Nucleus accumbens (tissue), 56 donors: ENCODE measurements at places on chromosomes 11 and 22.

DNA sequence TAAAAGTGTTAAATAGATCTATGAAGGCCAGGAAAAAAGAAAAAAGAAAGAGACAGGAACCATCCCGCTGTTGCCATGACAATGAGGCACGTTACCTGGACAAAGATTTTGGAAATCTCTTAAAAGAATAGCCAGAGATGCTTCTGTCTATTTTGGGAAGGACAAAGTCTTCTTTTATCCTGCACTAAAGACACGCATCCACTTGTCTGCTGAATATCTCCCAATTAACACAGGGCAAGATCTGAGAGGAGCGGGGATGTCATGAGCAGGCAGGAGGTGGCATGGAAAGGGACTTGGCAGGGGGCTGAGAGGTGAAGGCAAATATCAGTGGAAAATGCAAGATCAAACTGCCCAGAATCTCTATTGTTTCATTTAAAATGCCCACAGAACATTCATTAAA is 153.8 kb upstream of the BLID start:
- DNase-seq = no peak

DNA sequence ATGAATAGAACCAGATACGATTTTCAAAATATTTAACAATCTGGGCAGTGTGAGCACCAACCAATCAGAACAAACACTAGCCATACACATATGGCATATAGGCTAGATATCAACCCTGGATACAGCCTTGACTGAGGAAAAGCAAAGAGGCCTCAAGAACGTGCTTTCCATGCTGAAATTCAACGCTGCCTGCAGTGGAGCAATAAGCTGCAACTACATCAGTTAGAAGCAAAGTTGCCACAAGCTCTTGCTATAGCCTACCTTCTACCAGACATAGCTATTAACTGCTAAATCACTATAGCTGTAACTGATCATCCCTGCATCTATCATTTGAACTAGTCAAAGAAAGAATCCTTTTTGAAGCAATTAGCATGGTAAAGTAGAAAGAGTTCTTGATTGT is 42.5 kb downstream of the DENND5A start:
- no peak for DNase-seq

GRCh38 chr22:22896601-22897000 is 9.0 kb downstream of the IGLL5 start:
- DNase-seq = no peak

DNA sequence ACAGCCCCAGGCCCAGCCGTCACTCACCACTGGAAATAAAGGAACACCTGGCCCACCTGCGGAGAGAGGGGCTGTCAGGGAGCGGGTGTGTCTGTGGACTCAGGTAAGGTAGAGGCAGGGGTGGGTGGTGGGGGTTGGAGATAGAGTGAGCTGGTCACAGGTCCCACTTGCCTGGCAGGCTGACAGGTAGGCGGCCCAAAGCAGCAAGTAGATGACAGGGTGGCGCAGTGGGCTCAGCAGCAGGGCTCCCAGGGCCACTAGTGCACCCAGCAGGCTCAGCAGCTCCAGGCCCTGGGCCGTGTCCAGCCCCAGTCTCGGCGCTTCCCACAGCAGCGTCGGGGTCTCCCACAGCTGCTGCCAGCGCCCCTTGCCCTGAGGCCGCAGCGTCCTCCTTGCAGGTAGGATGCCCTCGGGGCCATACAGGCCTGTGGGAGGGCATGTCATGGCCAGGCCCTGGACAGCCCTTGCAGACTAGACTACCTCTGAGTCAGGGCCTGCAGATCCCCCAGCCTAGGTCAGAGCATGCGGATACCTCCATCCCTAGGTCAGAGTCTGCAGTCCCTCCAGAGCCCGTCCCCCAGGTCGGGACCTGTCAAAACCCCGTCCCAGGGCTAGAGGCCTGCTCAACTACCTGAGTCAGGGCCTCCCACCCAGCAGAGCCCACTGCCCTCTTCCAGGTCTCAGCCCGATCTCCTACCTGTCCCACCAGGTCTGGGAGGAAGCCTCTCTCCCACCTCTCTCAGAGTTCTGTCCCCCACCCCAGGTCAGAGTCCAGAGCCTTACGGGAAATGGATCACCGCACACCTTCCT is 686 bp downstream of the LMF2 start:
- no peak for DNase-seq

DNA sequence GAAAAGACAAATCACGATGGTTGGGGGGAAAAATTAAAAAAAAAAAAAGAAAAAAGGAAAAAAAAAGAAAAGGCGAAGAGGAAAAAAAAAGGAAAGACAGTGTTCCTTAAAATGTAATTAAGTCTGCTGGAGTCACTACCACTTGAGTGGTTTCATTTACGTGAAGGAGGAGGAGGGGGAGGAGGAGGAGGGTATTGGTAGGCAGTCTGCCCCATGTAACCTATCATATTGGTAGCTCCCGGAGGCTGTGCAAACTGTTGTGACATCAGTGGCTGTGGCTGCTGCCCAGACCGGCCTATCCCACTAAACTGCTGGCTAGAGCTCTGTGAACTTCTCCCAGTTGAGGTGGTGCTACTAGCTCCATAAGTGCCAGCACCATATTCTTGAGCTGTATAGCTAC is 17.9 kb downstream of the KDELR3 start:
- no peak for DNase-seq

DNA sequence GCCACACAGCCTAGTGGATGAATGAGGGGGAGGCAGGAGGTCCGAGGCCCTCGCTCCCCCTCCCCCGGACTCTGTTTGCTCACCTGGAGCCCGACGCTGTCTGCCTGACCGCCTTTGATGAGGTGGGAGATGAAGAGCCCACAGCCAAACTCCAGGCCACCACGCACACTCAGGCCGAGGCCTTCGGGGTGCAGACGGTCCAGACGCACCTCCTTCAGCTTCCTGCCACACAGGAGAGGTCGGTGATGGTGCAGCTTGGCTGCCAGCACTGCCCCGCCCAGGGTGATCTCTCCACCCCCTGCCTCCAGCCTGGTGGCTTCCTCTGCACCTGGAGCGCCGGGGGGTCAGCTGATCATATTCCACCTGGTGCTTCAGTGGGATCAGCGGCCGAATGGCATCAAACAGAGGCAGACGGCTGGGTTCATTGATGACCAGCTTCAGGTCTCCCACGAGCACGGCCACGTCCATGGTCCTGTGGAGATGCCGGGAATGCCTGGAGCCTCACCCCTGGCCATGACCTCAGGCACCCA is 13.1 kb downstream of the USH1C start:
- no peak for DNase-seq
